SW 1271 (cell line): ENCODE measurements at places on chromosomes 5 and 9.

DNA sequence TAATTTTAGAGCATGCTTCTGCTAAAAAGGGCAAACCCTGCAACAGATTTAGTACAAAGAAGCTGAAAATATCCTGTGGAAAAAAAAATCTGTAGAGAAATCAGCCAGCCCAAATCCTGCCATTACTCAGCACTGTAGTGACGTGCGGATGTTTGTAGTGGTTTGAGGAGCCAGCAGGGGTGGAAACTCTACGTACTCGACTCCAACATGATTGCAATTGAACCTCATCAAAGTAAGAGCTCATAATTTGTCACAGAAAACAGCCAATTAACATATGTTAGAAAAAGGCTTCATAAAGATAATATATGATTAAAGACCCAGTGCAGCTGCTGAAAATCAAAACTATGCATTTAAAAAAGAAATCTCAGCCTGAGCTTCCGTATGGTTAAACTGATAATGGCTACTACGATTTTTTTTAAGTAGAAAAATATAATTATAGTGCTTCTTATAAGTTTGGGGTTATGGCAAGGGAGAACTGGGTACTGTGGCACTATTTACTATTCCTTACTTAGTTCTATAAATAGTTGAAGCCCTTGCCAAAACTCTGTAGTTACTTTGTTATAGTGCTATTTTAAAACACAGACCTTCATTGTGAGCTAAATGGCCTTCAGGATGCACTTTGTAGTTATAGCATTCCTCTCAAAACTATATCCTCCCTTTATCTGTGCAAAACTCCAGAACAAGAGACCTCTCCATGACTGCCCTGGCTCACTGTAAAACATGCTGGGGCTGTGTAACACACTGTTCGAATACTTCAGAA is 49.4 kb downstream of the MEF2C start:
- DNase-seq, result no peak

DNA sequence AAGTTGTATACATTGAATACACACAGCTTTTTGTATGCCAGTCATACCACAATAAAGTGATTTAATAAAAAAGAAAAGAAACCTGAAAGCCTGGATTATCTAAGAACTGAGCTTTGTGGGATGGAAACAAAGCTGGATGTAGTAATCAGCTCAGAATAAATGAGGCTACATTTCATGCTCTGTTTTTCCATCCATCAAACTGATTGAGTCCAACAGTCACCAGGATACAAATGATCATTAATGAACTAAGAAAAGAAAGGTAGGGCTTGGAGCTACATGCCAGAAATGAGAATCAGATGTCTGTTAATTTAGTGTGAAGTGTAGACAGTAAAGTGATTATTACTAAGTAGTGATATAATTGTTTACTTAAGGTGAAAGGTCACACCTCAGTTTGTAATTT is 109.8 kb upstream of the TARS1 start:
- no peak for DNase-seq

- no peak for DNase-seq
These were observed 3.6 kb upstream of the RGS7BP start for GRCh38 chr5:64502196-64502595.

DNA sequence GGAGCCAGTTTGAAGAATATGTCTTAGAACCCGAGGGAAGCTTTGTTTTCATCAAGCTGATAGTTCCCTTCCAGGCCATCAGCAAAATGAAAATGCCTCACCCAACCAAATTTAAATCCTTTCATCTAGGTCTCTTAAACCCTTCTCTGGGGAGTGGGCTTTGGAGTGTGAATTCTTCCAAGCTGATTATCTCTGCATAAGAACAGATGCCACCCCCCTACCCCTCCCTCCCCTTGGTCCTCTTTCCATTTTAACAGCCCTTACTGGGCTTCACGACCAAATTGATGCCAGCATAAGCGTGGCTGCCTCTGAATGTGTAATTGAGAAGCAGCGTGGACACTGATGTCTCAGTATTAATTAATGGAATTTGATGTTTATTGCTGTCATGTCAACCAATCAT is 509.7 kb upstream of the CLINT1 start:
- DNase-seq, result no peak

GRCh38 chr5:150461231-150461630 is 11.7 kb upstream of the RPS14 start:
- DNase-seq, result no peak

DNA sequence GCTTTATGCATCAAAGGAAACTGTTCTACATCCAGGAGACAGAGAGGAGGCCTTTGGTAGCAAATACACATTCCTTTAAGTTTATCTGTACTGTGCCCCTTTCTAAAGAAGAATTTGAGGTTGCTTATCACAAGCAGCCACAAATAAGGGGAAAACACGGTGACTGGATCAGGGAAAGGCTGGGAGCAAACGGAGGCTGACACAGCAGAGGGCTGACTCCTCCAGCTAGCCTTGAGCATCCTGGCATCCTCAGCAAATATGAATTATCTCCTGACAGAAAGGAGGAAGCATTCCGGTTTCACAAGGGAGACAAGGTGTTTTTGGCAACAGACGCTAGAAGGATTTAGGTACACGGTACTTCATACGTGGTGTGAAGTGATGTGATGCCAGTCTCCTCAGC is 133.5 kb downstream of the DCP2 start:
- no peak for DNase-seq

GRCh38 chr5:154220625-154221024 is 30.1 kb downstream of the GALNT10 start:
- DNase-seq, result peak; percentile 68

DNA sequence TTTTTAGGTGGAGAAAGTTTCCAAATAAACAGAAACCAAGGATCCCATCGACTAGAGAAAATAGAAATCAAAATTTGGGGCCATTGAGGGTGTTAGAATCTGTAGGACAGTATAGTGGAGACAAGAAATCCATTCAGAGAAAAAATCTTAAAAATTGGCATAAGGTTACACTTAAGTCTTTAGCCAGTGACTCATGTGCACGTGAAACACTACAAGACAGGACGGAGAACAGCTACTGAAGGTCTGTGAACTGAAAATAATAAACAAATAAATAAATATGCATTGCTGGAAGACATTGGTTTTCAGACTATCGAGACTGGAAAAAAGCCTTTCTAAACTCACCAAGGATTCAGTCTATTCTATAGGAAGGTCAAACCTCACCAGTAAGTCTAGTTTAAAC is 1955.5 kb downstream of the MAT2B start:
- DNase-seq, result no peak

DNA sequence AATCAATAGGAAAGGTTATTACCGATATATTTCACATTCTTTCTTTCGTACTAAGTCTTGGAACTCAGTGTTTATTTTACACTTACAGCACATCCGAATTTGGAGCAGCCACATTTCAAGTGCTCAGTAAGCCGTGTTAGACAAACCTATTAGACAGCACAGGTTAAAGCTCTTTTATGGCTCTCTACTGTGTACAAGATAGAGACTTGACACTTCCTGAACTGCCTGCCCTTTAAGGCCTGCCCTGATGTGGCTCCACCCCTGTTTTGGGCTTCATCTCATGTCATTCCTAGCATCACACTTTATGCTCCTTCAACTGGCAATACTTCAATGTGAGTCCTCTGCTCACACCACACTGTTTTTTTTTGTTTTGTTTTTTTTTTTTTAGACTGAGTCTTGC is 23.5 kb upstream of the SUSD1 start:
- DNase-seq, result no peak

DNA sequence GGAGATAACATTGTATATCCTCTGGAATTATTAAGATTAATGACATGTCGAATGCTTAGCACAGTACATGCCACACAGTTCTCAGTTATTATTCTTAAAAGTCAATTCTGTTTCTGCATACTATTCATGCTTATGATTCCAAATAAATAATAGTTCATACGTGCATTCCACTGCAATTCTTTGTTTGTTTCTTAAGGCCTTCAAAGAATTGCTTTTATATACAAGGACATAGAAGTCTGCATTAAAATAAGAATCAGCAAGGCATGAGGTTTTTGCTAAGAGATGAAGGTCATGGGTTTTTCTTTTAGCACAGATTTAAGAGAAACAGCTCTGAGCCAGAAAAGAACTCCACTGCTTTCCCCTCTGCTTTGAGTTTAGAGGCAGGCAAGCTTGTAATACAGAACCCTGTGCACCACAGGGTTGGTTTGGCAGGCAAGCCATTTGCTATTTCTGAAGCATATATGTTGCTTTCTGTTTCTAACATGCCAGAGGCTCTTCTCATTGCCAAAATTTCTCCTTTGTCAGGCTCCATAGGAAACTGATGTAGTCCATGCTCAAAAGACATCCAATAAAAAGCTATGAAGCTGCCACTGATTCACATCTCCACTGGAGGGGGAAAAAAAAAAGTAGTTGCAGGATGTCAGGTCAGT is 420.6 kb upstream of the TYRP1 start:
- no peak for DNase-seq

- no peak for DNase-seq
These were observed 128.5 kb downstream of the VPS13A start for GRCh38 chr9:77305622-77306400.

DNA sequence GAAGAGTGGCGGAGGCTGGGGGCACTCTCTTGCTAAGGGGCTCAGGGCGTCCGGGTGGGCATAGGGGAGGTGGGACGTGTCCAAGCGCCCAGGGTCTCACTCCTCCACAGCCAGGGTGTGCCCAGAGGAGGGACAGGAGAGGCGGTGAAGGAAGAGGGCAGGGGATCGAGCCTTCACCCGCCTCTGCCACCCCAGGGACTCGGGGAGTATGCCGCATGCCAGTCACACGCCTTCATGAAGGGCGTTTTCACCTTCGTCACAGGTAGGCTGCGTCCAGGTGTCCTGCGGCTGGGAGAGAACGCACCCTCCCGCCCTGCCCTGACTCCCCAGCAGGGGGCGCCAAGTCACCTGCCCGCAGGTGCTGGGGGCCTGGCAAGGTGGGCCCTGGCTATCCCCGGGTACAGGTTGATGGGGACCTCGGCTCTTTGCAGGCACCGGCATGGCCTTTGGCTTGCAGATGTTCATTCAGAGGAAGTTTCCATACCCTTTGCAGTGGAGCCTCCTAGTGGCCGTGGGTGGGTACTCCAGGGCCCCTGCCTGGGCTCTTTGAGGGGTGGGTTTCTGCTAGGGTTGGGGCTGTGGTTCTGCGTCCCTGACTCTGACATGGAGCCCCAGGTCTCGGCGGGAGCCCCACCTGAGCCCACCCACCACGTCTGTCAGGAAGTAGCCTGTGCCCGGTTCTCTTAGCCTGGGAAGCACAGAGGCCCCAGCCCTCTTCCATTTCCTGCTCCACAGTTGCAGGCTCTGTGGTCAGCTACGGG is 552 bp downstream of the TMEM141 start:
- no peak for DNase-seq

GRCh38 chr9:104611213-104611612 is 5.8 kb upstream of the OR13C2 start:
- no peak for DNase-seq

GRCh38 chr5:180201051-180201987 is 7.7 kb downstream of the RASGEF1C start:
- DNase-seq, result peak; percentile 32

GRCh38 chr5:180644825-180645273 is 4.6 kb downstream of the FLT4 start:
- DNase-seq, result no peak

GRCh38 chr5:116032094-116032517 is at the start of gene ARL14EPL:
TSS of gene ARL14EPL (plus strand) at chr5:116032472. CDS start at chr5:116051466, 18,994 bp downstream.
- peak; percentile 39 for DNase-seq

GRCh38 chr5:32827981-32828380 is 116.9 kb downstream of the NPR3 start:
- no peak for DNase-seq

DNA sequence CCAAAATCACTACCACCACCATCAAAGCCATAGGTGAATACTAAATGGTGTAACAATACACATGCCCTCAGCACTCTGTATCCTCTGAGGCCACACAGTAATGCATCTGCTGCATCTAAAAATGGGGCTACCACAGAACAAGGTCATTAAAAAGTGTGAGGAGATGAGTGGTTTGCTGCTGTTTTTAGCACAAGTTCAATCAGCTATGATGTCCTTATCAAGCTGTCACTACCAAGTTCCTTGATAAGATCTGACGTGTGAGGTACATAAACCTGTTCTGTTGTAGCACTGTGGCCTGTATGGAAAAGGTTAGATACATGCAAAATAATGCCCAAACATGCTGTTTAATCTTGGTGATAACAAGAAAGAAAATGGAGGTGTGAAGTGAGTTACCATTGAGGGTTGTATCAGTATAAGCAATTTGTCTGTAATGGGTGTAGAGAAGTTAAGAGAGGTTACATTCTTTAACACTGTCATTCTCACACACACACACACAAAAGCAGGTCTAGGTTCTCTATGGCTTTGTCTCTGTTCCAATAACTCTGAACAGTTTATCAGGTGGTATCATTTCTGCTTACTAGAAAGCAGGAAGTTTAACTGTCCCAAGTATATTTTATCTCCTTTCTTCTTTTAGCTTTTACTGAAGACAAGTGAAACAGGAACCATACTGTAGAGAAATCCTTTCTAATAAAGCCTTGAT is 252.9 kb downstream of the CWC27 start:
- DNase-seq, result no peak

DNA sequence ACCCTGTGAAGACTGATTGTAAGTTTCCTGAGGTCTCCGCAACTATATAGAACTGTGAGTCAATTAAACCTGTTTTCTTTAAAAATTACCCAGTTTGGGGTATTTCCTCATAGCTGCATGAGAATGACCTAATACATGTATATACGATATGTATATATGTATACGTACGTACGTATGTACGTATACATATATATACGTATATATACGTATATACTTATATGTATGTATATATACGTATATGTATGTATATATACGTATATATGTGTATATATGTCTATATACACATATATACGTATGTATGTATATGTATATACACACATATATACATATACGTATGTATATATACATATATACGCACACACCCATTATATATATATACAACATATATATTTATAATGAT is 1153.0 kb upstream of the CDH18 start:
- no peak for DNase-seq

DNA sequence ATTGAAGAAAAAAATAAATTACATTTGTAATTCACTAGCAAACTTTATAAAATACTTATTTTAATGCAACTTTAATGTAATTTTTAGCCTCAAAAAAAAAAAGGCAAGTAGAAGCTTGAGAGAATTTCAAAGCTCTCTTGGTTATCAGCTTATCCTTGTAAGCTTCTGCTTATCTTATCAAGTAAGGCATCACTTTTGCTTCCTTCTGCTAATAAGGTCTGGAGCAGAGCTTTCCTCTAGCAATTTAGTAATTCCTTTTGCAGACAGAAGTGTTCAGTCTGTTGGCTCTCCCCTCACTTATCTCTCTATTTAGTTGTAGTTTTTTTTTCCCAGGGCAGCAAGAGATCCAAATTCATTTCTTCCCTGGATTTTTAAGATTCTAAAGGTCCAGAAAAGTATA is 525.0 kb downstream of the ISL1 start:
- no peak for DNase-seq

- DNase-seq, result no peak
These were observed 96.6 kb downstream of the DAB2IP start for GRCh38 chr9:121748074-121748473.

DNA sequence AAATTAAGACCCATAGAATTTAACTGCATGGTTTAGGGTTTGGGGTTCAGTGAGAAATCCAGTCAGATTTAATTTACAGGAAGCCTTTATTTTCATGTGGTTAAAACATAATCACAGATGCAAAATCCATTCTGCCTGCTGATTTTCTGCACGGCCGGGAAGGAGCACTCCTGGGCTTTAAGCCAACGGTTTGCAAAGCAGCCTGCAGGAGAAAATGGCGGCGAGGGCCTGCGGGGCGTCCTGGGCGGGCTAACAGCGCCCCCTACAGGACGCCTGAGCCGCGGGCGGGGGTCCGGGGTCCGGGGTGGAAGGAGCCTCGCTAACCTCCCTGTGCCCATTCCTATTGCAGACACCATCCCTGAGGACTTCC is 47.6 kb downstream of the THBS4 start:
- peak; percentile 12 for DNase-seq
